Forelimb muscle (tissue), 1 donor: ENCODE measurements at places on chromosomes 7 and 10. TPM values are rescaled to one million over a fixed set of nuclear protein-coding genes. Genes with fewer than 3 reads are reported as not detected.

Gene MRLN
- 175 TPM for polyA plus RNA-seq

Gene SLC26A5
- polyA plus RNA-seq, result 0.13 TPM

Gene GTF2IRD1
- 48.0 TPM for polyA plus RNA-seq

Gene AKR1C4
- polyA plus RNA-seq, result not detected

DNA sequence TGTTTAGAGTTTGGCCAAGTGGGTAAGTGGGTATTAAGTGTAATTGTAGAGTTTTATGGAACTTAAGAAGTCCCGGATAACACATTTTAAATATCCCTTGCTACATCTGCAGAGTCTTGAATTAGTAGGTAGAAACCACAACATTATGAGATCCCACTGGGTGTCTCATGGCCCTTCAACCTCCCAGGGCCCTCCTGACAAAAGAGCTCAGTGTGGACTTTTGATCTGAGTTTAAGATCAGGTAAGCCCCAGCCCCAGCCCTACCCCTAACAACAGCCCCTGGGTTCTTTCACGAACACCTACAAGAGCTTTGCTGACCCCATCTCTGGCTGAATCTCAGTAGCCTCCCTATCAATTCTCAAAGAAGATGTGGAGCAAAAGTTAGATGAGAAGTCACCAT, 65.4 kb upstream of the STK17A start:
- DNase-seq, result no peak

GRCh38 chr10:102718220-102718619, 3.8 kb downstream of the SFXN2 start:
- no peak for DNase-seq

DNA sequence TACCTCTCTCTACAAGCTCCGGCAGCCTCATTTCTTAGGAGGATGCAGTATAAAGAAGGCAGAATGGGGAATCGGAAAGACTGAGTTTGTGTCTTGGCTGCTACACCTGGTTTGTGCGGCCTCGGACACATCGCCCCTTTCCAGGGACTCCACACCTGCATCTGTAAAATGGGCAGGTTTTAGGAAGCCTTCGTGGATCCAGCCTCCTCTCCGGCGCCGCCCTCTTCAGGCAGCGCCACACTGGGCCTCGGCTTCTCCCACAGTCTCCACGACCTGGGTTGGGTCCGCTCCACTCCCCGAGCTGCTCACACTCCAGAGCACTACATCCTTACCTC, 341 bp downstream of the GOT1 start:
- no peak for DNase-seq

DNA sequence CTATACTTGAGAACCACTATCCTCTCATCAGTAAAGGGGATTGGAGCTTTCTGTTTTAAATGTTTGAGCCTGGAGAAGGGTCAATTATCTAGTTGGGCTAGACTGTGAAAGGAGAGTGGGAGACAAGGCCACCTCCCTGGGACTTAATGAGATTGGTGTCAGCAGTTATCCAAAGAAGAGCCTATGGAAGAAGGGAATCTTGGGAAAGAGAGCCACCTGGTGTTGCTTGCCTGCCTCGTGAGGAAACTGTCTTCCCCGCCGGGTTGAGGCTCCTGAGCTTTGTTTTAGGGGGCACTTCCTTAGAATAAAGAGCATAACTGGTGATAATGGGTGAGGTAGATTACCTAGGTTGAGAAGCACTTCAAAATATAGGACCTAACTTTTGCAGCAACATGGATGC, 32.0 kb upstream of the ABCB4 start:
- no peak for DNase-seq

- no peak for DNase-seq
Measured at GRCh38 chr7:43391518-43391917, 191.4 kb upstream of the STK17A start.
